Amygdala (tissue), 56 donors: ENCODE measurements at places on chromosomes 16 and 17.

GRCh38 chr17:1796800-1797199, 32.9 kb downstream of the SMYD4 start:
- DNase-seq = no peak

DNA sequence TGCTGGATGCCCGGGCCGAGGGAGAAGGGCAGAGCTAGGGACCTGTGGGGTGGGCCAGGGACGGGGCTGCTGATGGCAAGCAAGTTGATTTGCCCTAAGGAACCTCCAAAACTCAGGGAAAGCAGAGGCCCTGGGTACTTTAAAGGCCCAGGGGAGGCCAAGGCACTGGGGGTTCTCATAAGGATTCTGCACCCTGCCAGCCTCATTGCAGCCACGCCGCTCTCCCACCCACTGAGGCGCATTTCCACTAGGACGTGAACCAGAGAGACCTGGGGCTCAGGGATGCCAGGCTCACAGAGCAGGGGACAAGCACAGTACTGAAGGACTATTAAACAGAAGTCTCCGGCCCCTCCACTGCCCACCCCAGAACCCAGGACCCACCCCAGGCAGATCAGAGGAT, 39.4 kb upstream of the RBFOX3 start:
- DNase-seq = no peak

- no peak for DNase-seq
Observed at GRCh38 chr17:37691807-37692206, 48.6 kb upstream of the DDX52 start.

- no peak for DNase-seq
Observed at GRCh38 chr16:68411086-68411485, 37.2 kb downstream of the SMPD3 start.

- peak; percentile 27 for DNase-seq
Observed at GRCh38 chr16:87216148-87216840, 100.9 kb downstream of the C16orf95 start.

DNA sequence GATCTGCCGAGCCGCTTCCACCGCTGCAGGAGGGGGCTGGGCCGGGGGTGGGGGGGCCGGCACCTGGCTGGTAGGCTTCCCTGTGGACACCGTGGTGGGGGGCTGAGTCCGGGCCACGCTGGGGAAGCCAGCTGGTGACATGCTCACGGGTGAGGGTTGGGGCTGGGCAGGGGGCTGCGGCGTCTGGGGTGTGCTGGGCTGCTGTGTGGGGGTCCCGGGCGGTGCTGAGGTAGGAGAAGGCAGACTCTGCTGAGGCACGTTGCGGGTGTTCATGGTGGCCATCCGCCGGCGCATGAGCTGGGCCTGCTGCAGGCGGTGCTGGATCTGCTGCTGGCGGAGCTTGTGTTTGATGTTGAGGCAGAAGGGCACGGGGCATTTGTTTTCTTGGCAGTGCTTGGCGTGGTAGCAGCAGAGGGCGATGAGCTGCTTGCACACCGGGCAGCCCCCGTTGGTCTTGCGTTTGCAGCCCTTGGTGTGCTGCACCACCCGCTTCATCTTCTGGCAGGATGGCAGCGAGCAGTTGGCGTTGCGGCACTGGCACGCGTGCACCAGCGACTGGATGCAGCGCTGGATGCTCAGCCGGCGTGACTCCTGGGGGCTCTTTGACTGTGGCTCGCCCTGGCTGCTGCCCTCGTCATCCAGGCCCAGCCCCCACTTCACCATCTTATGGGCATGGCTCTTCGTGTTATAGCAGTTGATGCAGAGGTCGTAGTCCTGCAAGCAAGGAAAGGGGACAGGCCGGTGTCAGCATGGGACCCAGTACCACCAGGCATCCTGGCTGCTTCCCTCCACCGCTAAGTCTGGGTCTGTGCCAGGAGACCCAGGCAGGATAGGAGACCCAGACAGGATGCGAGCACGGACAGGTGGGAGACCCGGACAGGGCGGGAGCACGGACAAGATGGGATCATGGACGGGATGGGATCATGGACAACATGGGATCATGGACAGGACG, 12.1 kb upstream of the TRAP1 start:
- no peak for DNase-seq

- DNase-seq = no peak
Observed at GRCh38 chr16:65540901-65541300, 419.0 kb upstream of the CDH11 start.

DNA sequence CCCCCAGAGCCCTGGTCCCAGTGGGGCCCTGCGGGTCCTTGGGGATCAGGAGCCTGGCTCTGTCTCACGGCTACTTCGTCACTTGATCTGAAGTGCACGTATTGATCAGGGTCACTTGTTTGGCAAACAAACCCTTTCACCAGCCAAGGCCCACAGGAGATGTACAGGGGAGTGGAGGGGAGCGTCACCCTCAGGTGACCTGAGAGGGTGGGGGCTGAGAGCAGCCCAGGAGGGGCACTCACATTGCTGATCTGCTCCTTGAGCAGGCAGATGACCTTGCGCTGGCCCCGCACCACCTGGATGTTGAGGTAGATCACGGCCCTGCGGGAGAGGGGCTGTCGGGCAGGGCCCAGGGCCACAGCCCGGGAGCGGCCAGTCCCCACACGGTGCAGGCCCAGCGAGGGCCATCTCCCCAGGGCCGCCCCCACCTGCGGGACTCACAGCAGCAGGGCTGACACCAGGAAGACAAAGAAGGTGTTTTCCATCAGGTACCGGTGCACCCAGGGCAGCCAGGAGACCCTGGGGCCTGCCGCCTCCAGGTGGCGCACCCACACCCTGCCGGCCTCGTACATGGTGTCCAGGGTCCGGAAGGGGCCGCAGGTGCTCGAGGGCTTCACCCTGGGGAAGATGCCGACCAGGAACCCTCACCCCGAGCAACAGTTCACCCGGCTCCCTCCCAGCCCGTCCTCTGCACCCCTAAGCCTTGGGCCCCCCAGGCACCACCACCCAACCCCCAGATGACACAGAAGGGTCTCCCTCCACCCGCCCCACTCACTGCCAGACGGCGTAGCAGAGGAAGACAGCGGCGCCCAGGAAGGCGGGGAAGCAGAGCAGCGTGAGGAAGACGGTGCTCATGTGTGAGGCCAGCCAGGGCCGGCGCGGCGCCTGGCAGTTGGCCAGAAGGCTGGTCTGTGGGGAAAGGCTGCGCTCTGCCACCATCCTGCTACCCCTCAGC, 11.3 kb downstream of the TMC6 start:
- DNase-seq = no peak

DNA sequence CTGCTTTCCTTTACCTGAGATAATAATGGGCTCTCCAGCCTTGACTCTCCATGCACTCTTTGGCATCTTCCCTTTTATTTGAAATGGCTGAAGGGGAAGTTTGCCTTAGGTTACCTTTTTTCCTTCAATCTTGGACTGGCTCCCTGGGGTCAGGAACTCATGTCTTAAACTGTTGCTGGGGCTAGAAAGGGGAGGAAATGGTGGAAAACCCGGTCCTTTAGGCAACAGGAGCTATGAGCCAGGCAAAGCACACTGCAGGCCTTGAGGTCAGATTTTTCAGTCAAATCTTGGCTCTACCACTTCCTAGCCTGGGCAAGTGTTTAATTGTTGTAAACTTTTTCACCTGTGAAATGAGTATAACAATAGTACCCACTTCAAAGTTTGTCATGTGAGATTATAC, 30.2 kb downstream of the MINK1 start:
- DNase-seq = no peak

DNA sequence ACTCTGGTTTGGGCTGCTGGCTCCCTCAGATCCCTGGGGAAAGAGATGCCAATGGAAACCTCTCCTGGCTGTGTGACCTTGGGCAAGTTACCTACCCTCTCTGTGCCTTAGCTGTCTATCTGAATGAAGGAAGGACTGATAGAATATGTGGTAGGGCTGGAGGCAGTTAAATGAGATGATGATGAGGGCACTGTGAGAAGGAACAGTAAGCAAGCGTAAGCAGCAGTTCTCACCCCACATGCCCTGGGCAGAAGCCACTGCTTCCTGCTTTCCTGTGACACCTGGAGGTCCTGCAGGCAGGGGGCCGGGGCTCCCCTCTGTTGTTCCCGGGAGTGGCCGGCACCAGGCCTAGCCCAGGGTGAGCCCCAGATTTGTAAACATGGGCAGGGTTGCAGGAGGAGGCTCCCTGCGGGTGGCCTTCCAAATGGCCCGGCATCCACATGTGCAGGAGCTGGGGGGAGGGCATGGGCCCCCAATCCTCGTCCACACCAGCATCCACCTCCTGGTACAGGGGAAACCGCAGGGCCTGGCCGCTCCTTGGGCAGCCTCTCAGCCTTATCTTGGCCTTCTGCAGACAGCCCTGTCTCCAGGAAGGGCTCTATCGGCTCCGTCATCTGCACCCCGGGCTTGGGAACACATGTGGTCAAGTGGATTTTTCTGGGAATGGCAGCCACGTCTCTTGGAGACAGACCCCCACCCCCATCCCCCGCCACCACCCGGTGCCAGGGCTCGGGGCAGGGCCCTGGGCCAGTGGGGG, 235.6 kb upstream of the GSE1 start:
- DNase-seq = no peak

- no peak for DNase-seq
Observed at GRCh38 chr16:66948134-66948836, 12.8 kb upstream of the CES3 start.

GRCh38 chr16:35690413-35690812, 2231.0 kb downstream of the TP53TG3F start:
- DNase-seq = no peak

GRCh38 chr17:1882836-1883235, 53.0 kb downstream of the RPA1 start:
- no peak for DNase-seq

- no peak for DNase-seq
Observed at GRCh38 chr17:16927641-16928321, 44.1 kb downstream of the TNFRSF13B start.

DNA sequence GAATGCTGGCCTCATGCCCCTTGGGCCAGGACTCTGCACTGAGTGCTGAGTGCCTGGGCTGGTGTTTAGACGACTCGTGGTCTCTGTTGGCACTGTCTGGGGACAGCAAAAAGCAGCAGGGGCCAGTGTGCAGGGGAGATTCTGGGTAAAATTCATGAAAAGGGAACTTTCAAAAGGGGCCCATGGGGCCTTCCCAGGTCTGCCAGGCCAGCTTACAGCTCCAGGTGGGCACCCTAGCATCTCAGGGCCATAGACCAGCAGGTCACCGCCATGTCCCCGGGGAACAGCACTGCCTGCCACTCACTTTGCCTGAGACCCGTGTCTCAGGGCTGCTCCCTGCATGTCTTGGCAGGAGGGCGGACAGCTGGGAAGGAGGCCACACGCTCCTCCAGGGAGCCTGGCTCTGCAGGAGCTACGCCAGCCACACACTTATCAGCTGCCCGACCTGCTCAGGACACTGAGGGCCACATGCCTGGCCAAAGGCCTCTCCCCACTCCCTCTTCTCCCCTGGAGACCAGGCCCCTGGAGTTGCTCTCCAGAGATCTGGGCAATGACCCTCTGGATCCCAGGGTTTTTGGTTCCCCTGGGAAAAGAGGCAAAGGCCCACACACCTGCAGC, 8.8 kb upstream of the FASN start:
- no peak for DNase-seq

DNA sequence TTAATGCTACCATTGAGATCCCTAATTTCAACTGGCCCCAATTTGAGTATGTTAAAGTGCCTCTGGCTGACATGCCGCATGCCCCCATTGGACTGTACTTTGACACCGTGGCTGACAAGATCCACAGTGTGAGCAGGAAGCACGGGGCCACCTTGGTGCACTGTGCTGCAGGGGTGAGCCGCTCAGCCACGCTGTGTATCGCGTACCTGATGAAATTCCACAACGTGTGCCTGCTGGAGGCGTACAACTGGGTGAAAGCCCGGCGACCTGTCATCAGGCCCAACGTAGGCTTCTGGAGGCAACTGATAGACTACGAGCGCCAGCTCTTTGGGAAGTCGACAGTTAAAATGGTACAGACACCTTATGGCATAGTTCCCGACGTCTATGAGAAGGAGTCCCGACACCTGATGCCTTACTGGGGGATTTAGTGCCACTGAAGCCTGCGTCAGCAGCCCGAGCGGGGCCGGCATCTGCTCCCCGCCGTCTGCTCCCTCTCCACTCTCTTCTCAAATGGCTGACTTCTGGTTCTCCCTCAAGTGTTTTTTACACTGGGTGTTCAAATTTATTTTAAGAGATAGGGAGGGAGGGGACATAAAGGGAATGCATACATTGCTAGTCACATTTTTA, 22.9 kb downstream of the DUSP14 start:
- no peak for DNase-seq

GRCh38 chr17:7646457-7646856, 4.3 kb upstream of the ATP1B2 start:
- DNase-seq = no peak

- no peak for DNase-seq
Observed at GRCh38 chr17:29257756-29258155, 11.1 kb downstream of the CRYBA1 start.

DNA sequence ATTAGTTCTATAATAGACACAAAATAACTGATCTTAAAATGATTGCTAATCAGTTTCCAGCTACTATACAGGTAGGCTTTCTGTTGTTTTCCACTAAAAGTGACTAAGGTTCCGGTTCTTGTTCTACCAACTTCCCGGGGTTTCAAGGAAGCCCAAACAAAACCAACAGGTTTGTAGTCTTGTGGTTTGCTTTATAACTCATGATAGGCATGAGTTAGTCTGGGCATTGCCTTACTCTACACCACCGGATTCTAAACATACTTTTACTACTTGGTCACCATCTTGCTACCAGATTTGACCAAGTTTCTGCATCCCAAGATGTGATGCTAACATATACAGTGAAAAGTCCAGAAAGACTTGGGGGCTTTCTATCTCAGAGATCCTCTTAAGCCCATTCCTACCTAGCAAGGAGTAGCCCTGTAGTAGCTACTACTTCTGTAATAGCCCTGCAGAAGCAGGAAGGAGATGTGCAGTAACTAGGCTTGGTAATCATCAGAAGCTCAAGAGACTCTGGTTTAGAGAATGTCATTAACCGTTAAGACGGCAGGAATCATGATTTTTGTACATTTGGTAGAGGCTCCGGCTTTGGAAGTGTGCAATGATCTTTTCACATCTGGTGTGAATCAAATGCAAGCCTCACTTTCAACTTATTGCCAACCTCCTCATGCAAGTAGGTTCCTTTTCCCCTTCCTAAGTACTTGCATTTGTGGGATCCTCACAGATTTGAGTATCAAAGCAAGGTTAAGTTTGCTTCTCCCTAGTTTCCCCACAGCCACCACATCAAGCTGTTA, 1.6 kb downstream of the FAM117A start:
- no peak for DNase-seq

GRCh38 chr16:82603784-82604411, 22.9 kb upstream of the CDH13 start:
- peak; percentile 13 for DNase-seq

DNA sequence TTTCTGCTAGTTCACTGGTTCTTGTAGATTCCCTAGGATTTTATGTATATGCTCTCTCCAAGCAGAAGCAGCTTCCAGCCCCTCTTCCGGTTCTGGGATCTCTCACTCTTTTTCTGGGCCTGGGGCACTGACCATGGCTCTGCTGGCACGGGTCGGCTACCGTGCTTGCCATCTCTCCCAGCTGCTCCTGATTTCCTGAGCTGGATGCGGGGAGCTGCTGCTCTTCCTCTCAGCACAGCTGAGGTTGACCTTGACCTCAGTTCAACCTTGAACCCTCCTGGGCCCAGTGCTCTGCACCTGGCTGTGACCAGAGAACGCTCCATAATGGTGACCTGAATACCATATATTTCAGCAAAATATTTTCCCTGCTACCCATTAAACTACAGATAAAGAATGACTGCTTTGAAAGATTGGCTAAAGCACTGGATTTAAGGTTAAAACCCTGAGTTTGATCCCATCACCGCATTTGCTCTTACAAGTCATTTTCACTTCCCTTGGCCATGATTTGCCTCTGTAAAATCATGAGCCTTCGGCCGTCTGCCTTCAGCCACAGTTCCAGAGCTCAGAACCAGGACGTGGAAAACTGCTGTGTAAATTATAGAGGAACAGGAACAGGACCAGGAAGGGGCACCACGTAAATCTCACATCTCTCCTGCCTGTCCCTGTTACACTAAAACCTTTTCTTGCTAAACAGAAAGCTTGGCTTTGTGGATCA, 130.8 kb upstream of the CHMP6 start:
- DNase-seq = no peak
